ENCODE measurements at places on chromosomes 1 and 21. TPM values are rescaled to one million over a fixed set of nuclear protein-coding genes. Genes with fewer than 3 reads are reported as not detected.

The FABP3 gene
- total RNA-seq = 18.5 TPM

The SELL gene
- total RNA-seq = 1.5 TPM

The KDF1 gene
- not detected for total RNA-seq

The ACTL8 gene
- total RNA-seq = not detected

The LRIF1 gene
- 6.9 TPM for total RNA-seq

The TAS1R3 gene
- total RNA-seq = not detected

The TNFSF4 gene
- total RNA-seq = not detected

The MMP23B gene
- not detected for total RNA-seq

The DEPDC1 gene
- 36.5 TPM for total RNA-seq

The IGSF21 gene
- total RNA-seq = not detected

The TMPRSS2 gene
- not detected for total RNA-seq

The GSTM5 gene
- total RNA-seq = not detected

The SPRR1A gene
- not detected for total RNA-seq

The RGS8 gene
- not detected for total RNA-seq

The SPAG17 gene
- total RNA-seq = 0.25 TPM

The CYP4A11 gene
- total RNA-seq = not detected

The ERG gene
- total RNA-seq = 4.4 TPM

The FMO4 gene
- total RNA-seq = not detected

The CCDC181 gene
- not detected for total RNA-seq

The NR5A2 gene
- not detected for total RNA-seq

The TNNT2 gene
- not detected for total RNA-seq

The LEFTY1 gene
- not detected for total RNA-seq

The MCOLN2 gene
- total RNA-seq = 2.8 TPM

The C4BPB gene
- total RNA-seq = 3.5 TPM

The SLC35E2B gene
- total RNA-seq = 21.7 TPM

The TUT4 gene
- total RNA-seq = 10.9 TPM

The ATAD3C gene
- total RNA-seq = not detected

All from MG63 (cell line).